ENCODE measurements at places on chromosomes 1 and 21. TPM values are rescaled to one million over a fixed set of nuclear protein-coding genes. Genes with fewer than 3 reads are reported as not detected.

- H3K36me3 ChIP-seq = no peaks in the 10 kb centered on the region
- no peak overlapping the region for H3K4me3 ChIP-seq
- no peak overlapping the region for H3K27ac ChIP-seq
- no peak for DNase-seq
- peaks cover 31% of the 10 kb centered on the region for H3K27me3 ChIP-seq
- H3K4me1 ChIP-seq = no peaks in the 10 kb centered on the region
These were observed 12.8 kb upstream of the IFI44L start for GRCh38 chr1:78607334-78607927.

- H3K4me3 ChIP-seq = no peak overlapping the region
- no peak for DNase-seq
- peaks cover 2% of the 10 kb centered on the region for H3K27me3 ChIP-seq
- H3K36me3 ChIP-seq = no peaks in the 10 kb centered on the region
- H3K27ac ChIP-seq = no peak overlapping the region
- no peaks in the 10 kb centered on the region for H3K4me1 ChIP-seq
These were observed 360.5 kb downstream of the HLX start for GRCh38 chr1:221239792-221240191.

Gene LORICRIN
- not detected for total RNA-seq

DNA sequence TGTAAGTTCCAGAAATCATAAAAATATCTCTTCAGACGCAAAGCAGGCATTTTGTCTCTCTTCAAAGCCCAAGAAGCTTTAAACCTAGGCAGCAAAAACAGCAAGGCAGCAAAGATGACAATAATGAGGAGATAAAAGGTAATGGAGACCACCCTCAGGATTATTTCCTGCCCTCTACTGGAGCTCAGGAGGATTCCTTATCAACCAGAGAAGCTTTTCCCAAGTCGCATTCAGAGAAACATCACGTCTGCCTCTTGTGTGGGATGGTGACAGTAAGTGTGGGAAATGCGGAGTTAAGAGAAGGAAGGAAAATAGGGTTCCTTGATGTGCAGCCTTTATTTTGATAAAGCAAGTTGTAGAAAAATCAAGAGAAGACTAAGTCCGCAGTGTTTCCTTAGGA lies 365.8 kb downstream of the RGS7 start:
- H3K27ac ChIP-seq = peak overlapping the region; percentile 50
- H3K4me3 ChIP-seq = no peak overlapping the region
- no peak for DNase-seq

GRCh38 chr1:6180268-6180706 lies at the start of gene CHD5:
TSS of gene CHD5 (minus strand) at chr1:6180321. CDS start at chr1:6180023, 298 bp downstream.
- no peak within 1 kb of the TSS for H3K27ac ChIP-seq
- peaks cover 17% of the 10 kb centered on the region for H3K4me1 ChIP-seq
- H3K27me3 ChIP-seq = peaks cover 51% of the 10 kb centered on the region
- DNase-seq = peak; percentile 84
- H3K36me3 ChIP-seq = peaks cover 12% of the 10 kb centered on the region
- H3K4me3 ChIP-seq = peak within 1 kb of the TSS; percentile 55
